GM20000 (cell line): ENCODE measurements at places on chromosomes 7 and 10.

DNA sequence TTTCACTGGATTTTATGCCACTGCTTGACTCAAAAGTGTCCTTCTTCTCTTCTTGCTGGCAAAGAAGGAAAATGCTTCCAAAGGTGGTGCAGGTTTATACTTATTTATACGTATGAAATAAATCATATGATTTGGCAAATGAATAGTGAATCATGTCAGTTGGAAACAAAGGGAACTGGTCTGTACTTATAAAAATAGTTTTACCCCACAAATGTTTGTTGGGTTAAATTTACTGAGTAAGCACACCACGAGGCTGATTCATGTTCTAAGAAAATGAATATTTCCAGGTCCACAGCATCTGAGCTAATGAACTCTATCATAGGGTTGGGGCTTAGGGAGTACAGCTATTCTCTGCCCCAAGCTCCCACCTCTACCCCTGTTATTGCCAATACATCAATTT is 232.2 kb downstream of the TRIL start:
- DNase-seq: no peak

GRCh38 chr7:124088590-124088989 is 55.7 kb upstream of the TMEM229A start:
- no peak for DNase-seq

DNA sequence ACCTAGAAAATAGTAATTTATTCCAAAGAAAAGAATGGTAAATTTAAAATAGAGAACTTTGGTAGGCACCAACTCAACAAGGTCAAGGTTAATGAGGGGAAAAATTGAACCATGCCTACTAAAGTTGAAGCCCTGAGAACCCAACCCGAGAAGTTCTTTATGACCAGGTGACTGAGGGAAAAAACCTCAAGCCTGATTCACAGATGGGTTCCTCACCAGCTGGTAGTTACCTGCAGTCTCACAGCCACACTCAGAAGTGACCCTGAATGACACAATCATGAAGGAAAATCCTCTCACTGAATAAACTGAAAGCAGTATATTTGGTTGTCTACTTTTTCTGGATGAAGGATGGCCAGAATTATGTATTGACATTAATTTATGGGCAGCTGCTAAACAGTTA is 7.0 kb downstream of the C10orf67 start:
- DNase-seq: no peak

GRCh38 chr10:110209926-110210673 is 2.7 kb downstream of the MXI1 start:
- peak; percentile 43 for DNase-seq

GRCh38 chr10:38032886-38033285 is 22.4 kb downstream of the ZNF33A start:
- no peak for DNase-seq

DNA sequence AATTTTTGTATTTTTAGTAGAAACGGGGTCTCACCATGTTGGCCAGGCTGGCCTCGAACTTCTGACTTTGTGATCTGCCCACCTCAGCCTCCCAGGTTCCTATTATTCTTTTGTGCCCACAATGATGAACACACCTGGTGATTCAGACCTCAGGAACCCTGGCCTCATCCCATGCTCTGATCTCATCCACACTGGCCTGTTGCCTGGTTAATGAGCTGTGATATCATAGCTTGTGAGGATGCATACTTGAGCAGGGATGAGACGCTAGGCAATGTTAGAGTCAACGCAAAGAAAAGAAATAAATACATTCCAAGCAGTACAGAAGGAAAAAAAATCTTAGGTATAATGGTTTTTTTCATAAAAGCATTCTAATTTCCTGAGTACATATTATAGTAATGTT is 82.4 kb upstream of the RNF32 start:
- DNase-seq: no peak

GRCh38 chr7:55486192-55486590 is 86.1 kb downstream of the VOPP1 start:
- DNase-seq: no peak

DNA sequence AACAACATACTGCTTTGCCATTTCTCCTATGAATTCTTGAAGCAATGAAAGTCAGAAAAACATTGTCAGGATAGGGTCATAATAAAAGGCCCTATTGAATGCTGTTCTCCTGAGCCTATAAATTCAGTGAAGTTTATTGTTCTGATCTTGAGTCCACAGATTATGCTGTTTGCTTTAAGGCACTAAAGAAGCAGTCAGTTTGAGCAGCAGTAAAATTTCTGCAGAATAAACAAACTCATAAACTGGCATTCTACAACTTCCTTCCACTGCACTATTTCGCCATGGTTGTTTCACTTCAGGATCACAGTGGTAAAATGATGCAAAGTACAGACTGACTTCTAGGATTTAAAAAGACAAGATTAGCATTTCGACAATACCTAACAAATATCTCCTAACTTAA is 503.2 kb downstream of the SH2D4B start:
- DNase-seq: no peak

- peak; percentile 78 for DNase-seq
Observed at GRCh38 chr10:103967448-103968071, 620 bp downstream of the SLK start.

DNA sequence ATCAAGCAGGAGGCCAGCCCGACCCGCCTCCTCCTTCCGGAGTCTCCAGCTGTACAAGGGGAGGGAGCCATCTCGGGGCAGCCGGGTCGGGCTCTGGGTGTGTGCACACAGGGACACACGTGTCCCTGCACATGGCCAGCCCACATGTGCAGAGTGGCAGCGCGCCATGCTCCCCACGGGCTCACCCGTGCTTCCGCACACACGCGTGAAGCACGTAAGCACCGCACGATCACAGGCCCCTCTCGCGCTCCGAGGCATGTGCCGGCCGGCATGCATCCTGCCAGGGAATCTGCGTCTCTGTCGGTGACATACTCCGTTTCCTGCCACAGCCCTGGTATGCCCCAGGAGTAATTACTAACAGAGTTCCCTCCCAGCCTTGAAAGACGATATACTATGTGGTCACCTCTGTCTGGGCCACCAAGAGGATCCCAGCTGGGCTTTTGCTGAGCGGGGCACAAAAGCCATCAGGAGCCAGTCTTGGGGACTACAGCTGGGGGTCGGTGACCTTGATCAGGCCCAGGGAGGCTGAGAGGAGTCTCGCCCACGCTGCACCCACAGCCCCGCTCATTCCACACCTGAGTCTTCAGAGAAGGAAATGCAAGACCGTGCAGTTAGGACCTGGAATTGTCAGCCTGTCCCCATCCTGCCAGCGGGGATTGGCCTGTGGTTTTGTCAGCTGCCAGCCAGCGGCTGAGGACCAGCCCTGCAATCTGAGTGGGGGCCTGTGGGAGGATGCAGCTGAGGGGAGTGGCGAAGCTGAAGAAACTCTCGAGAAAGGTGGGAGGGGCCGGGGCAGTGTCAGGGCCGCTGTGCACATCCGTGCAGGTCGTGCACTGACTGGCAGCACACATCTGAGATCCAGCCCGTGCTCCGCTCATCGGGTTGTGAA is 11.0 kb upstream of the LFNG start:
- DNase-seq: peak; percentile 82

DNA sequence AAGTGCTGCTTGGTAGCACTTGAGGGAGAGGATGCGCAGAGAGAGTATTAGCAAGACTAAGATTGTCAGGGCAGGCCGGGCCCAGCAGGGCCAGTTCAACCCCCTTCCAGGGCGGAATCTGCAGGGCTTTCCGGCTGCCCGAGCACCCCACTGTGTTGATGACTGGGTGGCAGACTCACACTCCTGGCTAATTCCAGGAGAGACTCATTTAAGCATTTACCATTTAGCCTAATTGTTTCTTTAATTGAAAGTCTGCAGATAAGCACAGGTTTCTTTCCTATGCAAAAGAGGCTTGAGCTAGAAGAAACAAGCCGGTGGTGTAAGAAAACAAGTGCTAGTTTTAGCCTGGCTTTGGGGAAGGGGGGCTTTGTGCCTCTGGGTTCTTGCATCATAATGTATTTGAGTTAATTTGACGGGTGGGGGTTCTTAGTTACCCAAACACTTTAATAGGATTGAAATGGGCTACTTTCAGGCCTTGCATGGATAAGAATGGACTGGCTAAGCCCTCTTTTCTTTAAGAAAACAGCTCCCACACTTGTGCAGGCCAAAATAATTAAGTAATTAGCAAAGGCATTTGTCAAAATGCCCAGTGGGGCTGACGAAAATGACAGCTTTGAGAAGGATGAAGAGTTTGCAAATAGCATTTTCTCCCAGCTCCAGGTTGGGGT is 201.3 kb downstream of the MYOF start:
- DNase-seq: no peak

DNA sequence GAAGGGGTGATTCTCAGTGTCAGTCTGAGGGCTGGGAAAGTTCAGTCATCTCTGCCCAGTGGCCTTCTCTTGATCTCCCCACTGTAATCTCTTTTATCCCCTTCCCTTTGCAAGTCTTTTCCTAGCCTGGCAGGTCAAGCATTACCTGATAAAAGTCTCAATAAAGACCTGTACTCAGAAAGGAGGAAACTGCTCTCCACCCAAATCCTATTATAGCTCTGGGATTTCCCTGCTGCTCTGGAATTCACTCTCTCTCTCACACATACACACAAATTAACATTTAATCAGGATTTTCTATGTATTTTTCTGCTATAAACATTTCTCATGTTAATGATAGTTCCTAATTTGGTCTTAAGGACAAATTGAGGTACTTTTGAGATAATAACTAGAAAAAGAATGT is 46.5 kb downstream of the ABCA13 start:
- no peak for DNase-seq

GRCh38 chr7:133739817-133740216 is 387.3 kb upstream of the LRGUK start:
- no peak for DNase-seq
